ENCODE measurements at places on chromosomes 3 and 15.
A peak's percentile ranks its signal among the peaks of the same experiment; 100 is the strongest.

- no peak for DNase-seq
Measured at GRCh38 chr15:52292780-52293392, 2.7 kb downstream of the MYO5C start.

GRCh38 chr15:20355256-20355868 is 186.2 kb downstream of the GOLGA6L6 start:
- peak; percentile 17 for DNase-seq

GRCh38 chr15:43955140-43955539 is 128.3 kb downstream of the WDR76 start:
- DNase-seq = no peak

DNA sequence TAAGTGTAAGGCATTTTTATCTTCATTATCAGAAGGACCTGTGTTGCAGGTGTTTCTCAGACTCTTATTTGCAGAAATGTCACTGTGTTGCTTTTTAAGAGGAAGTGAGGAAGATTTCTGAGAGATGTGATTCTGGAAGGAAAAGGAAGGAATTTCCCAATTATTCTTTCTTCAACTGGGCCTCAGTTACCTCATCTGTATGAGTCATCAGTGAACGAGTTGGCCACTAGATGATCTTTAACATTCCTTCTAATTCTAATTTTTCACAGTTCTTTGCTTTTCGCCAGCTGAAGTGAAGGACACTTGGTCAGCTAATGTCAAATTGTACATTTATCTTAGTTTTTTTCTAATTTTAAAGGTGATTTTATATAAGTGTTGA is 28.9 kb downstream of the CLEC3B start:
- DNase-seq = peak; percentile 57

DNA sequence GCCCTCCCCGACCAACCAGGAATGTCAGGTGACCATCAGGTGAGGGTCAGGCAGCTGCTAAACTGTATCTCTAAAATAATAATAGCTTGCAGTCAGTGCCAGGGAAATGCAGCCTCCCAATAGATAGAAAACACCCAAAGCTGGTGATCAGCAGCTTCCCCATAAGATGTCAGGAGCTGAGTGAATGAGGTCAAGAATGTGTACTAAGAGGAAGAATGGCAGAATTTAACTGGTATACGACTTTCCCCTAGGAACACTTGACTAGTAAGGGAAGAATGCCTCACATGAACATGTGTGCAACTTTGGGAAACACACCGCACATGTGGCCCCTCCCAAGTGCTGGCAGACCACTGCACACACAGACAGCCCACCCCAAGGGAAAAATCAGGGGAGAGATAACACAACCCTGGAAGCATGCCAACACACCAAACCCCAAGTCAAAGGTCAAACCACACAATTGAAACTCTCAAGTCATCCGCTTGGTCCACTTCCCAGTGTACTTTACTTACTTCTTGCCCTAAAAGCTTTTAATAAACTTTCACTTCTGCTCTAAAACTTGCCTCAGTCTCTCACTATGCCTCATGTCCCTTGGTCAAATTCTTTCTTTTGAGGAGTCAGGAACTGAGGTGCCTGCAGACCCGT is 806.5 kb downstream of the OTOL1 start:
- no peak for DNase-seq

- peak; percentile 59 for DNase-seq
Measured at GRCh38 chr3:62601238-62602070, 228.1 kb upstream of the FEZF2 start.

DNA sequence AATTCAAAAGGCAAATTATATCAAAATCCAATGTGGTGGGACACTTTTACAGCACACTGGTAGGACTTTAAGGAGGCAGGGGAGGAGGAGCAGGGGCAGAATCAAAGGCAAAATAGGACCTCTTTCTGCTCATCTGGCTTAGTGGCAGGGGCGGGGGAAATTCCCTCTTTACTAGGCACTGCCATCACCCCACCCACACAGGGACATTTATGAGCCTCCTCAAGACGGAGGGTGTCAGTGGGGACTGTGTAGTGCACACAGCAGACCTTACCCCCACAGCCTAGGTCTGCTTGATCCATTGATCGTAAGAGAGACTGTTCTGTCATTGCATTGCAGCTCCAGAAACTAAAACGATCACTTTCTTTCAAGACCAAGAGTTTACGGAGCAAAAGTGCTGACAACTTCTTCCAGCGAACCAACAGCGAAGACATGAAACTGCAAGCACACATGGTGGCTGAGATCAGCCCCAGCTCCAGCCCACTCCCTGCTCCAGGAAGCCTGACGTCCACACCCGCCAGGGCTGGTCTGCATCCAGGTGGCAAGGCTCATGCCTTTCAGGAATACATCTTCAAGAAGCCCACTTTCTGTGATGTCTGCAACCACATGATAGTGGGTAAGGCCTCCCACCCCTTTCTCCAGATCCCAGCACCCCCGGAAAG is 62.9 kb downstream of the STAC start:
- DNase-seq = no peak

- no peak for DNase-seq
Measured at GRCh38 chr3:31166249-31166885, 271.9 kb upstream of the GADL1 start.

DNA sequence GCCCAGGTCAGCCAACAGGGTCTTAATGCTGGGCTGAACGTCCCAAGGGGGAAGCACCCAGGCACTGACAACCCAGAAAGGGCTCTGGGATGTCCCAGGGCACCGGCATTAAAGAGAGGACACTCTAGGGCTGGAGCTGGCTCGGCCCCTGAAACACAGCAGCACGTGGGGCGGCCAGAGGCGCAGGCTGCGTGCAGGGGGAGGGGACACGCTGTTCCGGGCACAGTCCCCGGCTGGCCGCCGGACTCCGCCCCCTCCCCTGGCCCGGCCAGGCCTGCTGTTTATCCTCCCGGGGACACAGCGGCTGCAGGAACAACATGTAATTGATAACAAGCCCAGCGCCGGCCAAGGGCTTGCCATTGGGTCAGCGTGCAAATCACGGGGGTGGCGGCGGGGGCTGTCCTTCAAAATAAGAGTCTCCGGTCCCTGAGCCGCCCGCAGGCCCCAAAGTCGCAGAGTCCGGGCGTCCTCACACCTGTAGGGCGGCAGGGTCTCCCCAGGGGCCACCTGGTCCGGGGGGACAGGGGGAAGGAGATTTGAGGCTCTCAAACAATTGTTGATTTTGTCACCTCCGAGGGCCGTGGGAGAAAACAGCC is 1.3 kb downstream of the KLF15 start:
- DNase-seq = peak; percentile 88

- no peak for DNase-seq
Measured at GRCh38 chr3:70963431-70964275, 619.9 kb downstream of the FOXP1 start.

DNA sequence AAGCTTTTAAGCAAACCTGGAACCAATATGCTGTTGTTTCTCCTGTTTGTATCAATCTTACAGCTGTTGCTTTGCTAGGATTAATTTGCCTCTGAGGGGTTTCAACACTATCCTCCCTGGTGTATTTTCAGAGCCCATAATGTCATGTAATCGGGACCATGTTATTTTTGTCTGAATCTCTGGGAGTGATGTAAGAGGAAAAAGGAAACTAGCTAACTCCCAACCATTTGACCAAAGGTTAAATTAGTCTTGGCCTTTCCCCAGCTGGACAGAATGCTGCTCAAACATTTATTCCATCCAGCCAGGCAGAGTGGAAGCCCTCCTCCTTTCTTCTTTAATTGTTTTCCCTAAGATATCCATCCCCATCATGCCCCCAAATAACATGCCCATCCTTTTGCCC is 142.2 kb downstream of the ALDH1A2 start:
- DNase-seq = no peak

DNA sequence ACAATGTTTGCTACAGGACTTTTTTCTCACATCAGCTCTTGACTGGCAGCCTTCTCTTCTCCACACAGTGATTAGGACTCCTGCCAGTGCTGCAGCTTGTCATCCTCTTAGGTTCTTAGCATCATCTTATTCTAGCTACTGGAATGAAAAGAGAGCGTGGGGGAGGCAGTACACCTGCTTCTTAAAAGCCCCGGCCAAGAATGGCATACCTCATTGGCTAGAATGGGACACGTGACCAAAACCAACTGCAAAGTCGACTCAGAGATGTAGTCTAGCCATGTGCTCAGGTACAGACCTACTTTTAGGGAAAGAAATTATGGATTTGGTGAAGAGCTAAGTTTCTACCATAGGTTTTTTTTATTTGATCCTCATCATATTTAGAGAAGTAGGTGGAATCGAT is 44.1 kb downstream of the RARB start:
- DNase-seq = no peak
